ENCODE measurements at places on chromosomes 16 and 17.

GRCh38 chr17:75754378-75755204 is 10.4 kb downstream of the GALK1 start:
- no peak for DNase-seq

DNA sequence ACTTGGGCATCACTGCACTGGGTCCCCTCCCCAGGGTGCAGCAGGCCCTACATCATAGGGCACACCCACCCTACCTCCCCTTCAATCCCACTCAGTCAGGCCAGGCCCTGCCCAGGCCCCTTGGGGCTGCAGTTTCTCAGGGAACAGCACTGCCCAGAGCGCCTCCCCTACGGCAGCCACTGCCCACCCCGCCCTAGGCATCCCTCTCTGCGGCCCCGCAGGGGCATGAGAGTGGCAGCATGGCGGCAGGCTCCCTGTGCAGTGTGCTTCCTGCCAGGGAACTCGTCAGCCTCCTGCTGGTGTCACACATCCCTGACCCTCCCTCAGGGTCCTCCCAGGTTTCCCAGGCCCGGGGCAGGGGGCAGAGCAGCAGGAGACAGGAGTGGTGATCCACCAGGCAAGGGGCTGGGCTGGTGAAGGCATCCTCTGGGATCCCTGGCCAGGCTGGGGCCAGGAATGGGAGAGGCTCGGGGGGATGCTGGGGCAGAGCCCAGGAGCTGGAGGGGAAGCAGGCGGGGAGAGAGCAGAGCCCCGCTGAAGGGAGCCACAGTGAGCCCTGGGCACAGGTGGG is 16.2 kb upstream of the BAHCC1 start:
- DNase-seq = no peak

DNA sequence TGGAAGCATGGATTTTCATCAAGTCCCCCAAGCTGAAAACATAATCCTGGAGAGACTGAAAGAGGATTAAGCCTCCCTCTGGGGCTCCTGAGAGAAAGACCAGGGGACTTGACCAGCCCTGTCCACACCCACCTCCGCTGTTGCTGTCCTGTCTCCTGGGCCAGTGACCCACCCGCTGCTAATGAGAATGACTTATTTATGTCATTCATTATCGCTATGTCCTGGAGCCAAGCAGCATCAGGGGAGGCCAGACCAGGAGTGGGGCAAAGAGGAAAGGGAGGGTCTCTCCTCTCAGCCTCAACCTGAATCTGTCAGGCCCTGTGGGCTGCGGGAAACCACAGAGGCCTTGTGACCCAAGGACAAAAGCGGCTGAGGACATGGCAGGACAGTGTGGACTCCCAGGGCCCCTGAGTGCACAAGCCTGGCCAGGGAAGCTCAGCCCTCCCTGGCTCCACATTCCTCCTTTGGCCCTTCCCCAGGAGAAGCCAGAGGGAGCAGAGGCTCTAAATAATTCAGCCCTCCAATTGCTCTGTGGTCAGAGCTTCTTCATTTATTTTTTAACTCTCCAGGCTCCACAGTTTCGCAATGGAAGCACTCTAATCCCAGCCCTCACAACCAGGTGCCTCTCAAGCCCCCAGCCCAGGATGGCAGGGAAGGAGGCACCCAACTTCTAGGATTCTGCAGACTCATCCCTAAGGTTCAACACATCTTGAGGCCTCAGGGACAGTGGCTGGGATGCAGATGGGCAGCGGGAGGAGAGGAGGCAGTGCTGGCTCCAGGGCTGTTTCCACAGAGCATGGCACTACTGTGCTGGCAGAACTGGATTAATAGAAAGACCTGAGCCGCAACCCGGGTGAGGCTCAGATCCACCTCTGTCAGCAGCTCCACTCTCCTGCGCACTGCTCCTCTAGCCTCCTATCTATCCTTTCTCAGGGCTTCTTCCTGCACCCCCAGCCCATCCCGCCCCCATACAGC is 19.1 kb downstream of the CUEDC1 start:
- no peak for DNase-seq

- no peak for DNase-seq
These were observed 78.5 kb downstream of the NOS2 start for GRCh38 chr17:27721797-27722196.

DNA sequence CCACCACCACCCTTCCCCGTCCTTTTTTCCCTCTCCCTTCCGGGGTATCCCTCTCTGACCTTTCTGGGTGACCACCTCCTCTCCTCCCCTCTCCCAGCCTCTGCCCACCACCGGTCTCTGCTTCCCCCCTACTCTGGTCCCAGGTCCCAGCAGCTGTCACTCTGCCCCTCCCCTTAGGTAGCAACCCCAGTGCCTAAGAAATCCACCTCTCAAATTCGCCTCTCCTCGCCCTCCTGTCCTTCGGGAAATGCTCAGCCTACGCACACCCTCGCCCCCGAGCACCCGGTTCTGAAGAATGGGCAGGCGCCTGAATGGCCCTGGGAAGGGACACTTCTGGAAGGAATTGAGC is 775 bp upstream of the SP6 start:
- no peak for DNase-seq

GRCh38 chr16:23867566-23867965 is 31.8 kb downstream of the PRKCB start:
- no peak for DNase-seq

DNA sequence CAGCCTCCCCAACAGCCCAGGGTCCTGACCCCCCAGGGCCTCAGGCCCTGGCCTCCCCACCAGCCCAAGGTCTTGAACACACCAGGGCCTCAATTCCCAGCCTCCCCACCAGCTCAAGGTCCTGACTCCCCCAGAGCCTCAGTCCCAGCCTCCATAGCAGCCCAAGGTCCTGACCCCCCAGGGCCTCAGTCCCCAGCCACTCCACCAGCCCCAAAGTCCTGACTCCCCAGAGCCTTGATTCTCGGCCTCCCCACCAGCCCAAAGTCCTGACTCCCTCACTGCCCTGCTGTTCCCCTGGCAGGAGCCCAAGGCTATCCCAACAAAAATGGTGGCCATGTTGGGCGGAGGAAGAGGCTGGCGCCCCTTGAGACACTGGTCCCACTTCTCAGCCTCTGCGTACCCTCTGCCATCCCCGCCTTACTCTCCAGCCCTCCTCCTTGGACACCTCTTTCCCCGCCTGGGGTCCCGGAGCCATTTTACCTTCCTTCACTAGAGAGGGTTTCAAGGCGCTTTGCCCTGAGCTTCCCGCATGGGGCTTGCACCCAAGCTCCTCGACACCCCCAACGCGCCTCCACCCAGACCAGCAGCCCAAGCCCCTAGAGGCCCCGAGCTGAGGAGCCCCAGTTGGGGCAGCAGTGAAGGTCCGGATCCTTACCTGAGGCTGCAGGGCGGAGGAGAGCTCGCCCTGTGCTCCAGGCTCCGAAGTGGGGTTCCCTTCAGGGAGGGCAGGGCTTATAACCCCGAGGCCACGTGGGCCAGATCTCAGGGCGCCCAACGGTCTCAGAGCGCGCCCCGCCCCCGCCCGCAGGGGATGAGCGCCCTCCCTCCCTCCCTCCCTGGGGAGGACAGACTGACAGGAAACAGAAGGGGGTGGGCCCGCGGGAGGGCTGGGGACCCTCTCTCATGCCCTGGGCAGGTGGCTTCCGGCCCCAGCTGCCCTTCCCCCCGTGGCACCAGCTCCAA is 3.5 kb upstream of the TSPOAP1 start:
- DNase-seq = no peak

DNA sequence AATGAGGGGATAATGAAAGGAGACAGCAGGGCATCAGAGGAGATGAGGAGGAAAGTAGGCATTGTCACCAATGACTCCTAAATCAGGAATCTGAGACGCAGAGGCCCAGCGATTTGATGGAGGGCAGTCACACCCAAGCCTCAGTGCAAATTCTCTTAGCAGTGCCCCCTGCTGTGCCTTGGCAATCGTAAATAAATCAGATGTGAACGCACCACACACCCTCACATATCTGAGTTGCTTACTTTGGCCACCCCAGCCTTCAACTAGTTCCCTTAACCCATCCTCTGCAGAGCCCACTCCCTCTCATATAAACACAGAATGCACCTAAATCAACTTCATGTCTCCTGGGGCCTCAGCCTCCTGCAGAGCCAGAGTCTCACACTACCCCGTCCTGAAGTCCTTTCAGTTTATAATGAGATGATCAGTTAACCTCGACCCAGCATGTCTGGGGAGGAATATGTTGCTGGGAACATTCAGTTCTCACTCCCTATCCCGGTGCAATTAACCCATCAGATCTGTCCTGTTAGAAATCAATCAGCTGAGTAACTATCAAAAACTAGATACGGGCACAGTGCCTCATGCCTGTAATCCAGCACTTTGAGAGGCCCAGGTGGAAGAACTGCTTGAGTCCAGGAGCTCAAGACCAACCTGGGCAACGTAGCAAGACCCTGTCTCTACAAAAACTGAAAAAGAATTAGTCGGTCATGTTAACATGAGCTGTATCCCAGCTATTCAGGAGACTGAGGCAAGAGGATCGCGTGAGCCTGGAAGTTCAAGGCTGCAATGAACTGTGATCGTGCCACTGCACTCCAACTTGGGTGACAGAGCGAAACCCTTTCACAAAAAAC is 78.4 kb downstream of the SLC39A11 start:
- DNase-seq = peak; percentile 72

DNA sequence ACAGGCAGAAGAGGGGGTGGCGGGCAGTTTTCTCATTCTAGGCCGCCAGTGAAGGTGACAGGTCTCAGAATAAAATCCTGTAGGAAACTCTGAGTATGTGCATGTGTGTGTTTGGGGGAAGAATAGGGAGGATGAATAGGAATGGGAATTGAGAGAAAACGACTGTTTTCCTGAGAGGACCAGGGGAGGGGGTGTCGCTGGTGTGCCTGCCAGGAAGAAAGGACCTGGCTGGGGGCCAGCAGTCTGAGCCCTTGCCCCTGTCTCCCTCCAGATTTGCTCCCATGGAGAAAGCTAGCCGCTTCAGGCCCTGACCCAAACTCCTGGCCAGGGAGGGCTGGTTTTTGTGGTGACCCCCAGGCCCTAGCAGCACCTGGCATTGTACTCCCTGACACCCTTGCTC is 14.4 kb downstream of the C17orf50 start:
- DNase-seq = no peak

GRCh38 chr16:8882725-8883377 is 700 bp downstream of the LITAFD start:
- DNase-seq = no peak

DNA sequence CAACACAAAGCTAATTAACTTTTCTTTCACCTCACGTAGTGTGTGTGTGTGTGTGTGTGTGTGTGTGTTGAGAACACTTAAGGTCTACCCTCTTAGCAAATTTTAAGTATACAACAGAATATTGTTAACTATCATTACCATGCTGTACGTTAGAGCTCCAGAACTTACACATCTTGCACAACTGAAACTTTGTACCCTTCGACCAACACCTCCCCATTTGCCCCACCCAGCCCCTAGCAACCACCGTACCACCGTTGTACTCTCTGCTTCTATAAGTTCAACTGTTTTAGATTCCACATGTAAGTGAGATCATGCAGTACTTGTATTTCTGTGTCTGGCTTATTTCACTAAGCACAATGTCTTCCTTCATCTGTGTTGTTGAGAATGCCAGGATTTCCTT is 28.1 kb upstream of the MLYCD start:
- no peak for DNase-seq

- no peak for DNase-seq
These were observed 11.0 kb upstream of the UBE2I start for GRCh38 chr16:1298406-1298805.

DNA sequence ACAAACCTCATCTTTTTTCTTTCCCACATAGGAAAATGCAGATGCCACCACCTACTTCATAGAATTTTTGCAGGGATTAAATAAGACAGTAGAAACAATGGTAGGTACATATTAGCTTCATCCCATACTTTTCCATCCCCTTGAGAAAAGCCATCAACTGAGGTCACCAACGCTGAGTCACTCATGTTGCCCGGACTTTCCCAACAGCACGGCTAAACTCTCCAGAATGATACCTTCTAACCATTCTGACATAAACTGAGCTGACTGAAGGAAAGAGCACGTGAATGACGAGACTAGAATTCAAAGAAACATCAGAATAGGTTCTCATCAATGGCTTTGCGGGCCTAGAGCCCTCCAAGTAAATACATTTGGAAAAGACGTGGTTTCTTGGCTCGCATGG is 146.0 kb upstream of the RCVRN start:
- no peak for DNase-seq

Measured in urothelium cell line (cell line).